Placental pericyte (primary cell): ENCODE measurements at places on chromosomes 12 and 14. TPM values are rescaled to one million over a fixed set of nuclear protein-coding genes. Genes with fewer than 3 reads are reported as not detected.

Gene A2ML1
- total RNA-seq: 0.72 TPM in 1 of 2 replicates, not detected in the other

Gene ANKRD33
- not detected in 2 replicates for total RNA-seq

Gene MANSC1
- 1.7 and 2.2 TPM in 2 replicates for total RNA-seq

Gene EML1
- 9.4 and 64.9 TPM in 2 replicates for total RNA-seq

Gene CCT2
- 209 and 390 TPM in 2 replicates for total RNA-seq

Gene WDR20
- total RNA-seq: 11.6 and 27.5 TPM in 2 replicates

Gene MAPKAPK5
- 40.7 and 43.7 TPM in 2 replicates for total RNA-seq

Gene OTX2
- total RNA-seq: not detected in 2 replicates
